ENCODE measurements at places on chromosomes 3 and 15. TPM values are rescaled to one million over a fixed set of nuclear protein-coding genes. Genes with fewer than 3 reads are reported as not detected.

NFKBIZ gene
- total RNA-seq = 198 TPM

FOXB1 gene
- not detected for total RNA-seq

UMPS gene
- total RNA-seq = 15.6 TPM

VPS39 gene
- total RNA-seq = 89.4 TPM

CELSR3 gene
- 1.3 TPM for total RNA-seq

COL6A5 gene
- total RNA-seq = not detected

ARPIN gene
- 35.4 TPM for total RNA-seq

GRCh38 chr15:76056931-76057330, 2.9 kb upstream of the TMEM266 start:
- no peak overlapping the region for H3K4me3 ChIP-seq
- no peak overlapping the region for H3K27ac ChIP-seq

DNA sequence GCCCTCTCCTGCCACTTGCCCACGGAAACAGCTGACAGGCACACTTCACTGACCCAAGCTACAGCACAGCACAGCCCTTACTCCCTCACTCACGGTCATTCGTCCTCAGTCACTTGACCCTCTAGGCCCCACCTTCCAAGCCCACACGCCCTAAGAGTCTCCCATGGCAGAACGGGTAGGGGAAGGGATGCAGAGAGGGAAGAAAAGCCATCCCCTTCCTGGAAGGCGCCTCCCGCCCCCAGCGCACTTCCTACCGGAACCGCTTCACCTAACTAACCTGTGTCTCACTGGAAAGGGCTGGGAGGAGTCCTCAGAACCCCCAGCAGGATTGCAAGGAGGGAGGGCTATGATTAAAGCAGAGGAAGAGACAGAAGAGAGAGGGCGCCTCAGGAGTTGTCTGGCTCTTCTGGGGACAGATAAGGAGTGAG, 22.9 kb downstream of the EPHB3 start:
- no peaks in the 10 kb centered on the region for H3K4me1 ChIP-seq
- no peaks in the 10 kb centered on the region for H3K27me3 ChIP-seq
- peak; percentile 54 for DNase-seq
- no peaks in the 10 kb centered on the region for H3K36me3 ChIP-seq
- H3K27ac ChIP-seq = no peak overlapping the region

- DNase-seq = no peak
- no peaks in the 10 kb centered on the region for H3K4me1 ChIP-seq
- no peaks in the 10 kb centered on the region for H3K36me3 ChIP-seq
Measured at GRCh38 chr15:96177279-96177678, 153.2 kb upstream of the NR2F2 start.

DNA sequence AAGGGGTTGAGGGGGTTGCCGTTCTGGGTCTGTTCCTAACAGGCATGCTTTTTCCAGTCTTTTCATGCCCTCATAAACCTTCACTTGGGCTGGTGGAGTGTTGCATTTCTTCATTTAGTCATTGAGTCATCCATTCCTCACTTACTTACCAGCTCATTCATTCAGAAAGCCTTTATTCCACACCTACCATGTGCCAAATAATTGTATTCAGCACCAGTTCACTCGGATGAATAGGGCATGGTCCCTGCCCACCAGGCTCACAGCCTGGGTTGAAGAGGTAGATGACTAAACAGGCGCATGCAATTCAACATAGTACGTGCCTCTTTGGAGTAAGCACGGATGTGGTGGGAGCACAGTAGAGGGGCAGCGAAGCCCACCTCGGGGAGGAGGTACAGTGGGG, 35.1 kb upstream of the THSD4 start:
- no peak for DNase-seq
- H3K4me1 ChIP-seq = peaks cover 4% of the 10 kb centered on the region
- no peak overlapping the region for H3K4me3 ChIP-seq
- no peaks in the 10 kb centered on the region for H3K36me3 ChIP-seq

- no peak overlapping the region for H3K27ac ChIP-seq
- no peak for DNase-seq
- H3K4me3 ChIP-seq = no peak overlapping the region
- no peaks in the 10 kb centered on the region for H3K27me3 ChIP-seq
- no peaks in the 10 kb centered on the region for H3K4me1 ChIP-seq
Measured at GRCh38 chr3:50251220-50251619, 15.2 kb downstream of the GNAI2 start.

- no peak for DNase-seq
- no peaks in the 10 kb centered on the region for H3K36me3 ChIP-seq
- H3K4me3 ChIP-seq = no peak overlapping the region
Measured at GRCh38 chr15:74505837-74506514, 35.0 kb upstream of the ARID3B start.

DNA sequence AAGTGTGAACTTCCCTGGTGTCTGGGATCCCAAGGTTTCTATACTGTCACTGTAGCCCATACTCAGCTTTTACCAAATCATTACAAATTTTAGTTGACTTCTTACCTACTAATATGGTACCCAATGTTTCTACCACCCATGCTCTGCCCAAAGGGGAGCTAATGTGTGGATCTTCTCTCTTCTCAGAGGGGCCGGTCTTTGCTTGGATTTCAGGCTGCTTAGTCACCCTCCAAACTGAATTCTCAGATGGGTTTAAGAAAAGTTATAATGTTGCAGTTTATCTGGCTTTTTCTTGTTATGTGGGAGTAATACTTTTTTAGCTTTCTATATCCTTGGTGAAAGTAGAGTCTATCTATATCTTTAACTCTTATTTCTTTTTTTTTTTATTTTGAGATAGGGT, 67.1 kb upstream of the AKAP13 start:
- no peak for DNase-seq
- H3K36me3 ChIP-seq = no peaks in the 10 kb centered on the region
- H3K4me1 ChIP-seq = no peaks in the 10 kb centered on the region
- no peaks in the 10 kb centered on the region for H3K27me3 ChIP-seq
- no peak overlapping the region for H3K27ac ChIP-seq

DNA sequence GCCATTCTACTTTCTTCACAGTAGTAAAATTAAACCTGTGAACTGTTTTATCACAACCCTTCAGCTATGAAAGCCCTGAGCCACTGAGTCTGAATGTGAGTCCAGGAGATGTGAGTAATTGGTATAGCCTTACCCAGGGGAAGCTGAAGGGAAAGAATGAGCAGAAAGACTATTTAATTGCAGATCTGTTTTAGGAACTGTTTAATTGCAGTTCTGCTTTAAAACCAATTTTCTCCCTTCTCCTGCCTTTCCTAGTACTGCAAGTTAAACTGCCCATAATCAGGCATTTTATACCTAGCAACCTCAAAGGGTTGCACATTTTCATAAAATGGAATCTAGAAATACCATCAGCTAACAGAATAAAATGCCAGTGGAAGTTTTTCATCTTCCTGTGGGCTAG, 476.7 kb downstream of the OCA2 start:
- no peak overlapping the region for H3K4me3 ChIP-seq
- no peaks in the 10 kb centered on the region for H3K27me3 ChIP-seq
- no peak for DNase-seq
- H3K4me1 ChIP-seq = no peaks in the 10 kb centered on the region
- no peak overlapping the region for H3K27ac ChIP-seq
- H3K36me3 ChIP-seq = no peaks in the 10 kb centered on the region

DNA sequence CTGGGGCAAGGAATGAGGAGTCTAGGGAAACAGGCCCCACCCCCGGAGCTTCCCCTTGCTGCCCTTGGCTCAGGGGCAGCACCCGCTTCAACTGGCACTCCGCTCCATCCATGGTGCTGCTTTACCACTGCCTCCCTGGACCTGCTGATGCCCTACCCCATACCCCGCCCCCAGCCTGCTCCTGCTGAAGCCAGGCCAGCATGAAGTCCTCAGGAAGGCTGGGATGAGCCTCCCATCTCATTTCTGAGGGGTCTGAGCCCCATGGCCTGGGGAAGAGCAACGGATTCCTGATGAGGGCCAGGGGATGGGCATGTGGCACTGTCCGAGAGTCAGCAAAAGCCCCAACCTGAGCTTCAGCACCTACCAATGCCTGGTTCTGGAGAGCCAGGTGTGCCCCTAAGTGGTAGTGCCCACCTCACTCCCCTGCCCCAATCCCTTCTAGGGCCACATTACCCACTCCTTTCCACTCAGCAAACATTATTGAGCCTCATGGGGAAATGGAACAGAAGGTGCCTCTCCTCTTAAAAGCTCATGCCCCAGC, 21.0 kb downstream of the SEC61A1 start:
- no peaks in the 10 kb centered on the region for H3K27me3 ChIP-seq
- H3K27ac ChIP-seq = no peak overlapping the region
- H3K4me1 ChIP-seq = no peaks in the 10 kb centered on the region
- peaks cover 10% of the 10 kb centered on the region for H3K36me3 ChIP-seq
- no peak for DNase-seq

DNA sequence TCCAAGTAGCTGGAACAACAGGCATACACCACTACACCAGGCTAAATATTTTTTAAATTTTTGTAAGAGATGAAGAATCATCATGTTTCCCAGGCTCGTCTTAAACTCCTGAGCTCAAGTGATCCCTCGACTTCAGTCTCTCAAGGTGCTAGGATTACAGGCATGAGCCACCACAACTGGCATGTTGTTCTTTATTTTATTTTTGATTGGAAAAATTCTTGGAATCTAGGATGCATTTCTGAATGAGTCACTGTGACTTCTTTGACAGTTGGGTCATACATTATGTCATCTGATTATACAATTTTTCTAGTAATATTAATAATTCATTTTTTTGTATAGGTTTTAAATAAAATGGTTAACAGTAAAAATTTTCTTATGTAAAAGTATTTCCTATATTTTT, 870.2 kb downstream of the SI start:
- DNase-seq = no peak
- no peaks in the 10 kb centered on the region for H3K27me3 ChIP-seq
- no peak overlapping the region for H3K4me3 ChIP-seq

GRCh38 chr3:12135029-12135657, 23.6 kb downstream of the TIMP4 start:
- no peaks in the 10 kb centered on the region for H3K4me1 ChIP-seq
- no peak overlapping the region for H3K4me3 ChIP-seq
- DNase-seq = peak; percentile 79
- peaks cover 3% of the 10 kb centered on the region for H3K27me3 ChIP-seq

- no peak overlapping the region for H3K27ac ChIP-seq
- no peak overlapping the region for H3K4me3 ChIP-seq
- H3K27me3 ChIP-seq = no peaks in the 10 kb centered on the region
Measured at GRCh38 chr15:68829068-68829467, 8.4 kb upstream of the ANP32A start.

DNA sequence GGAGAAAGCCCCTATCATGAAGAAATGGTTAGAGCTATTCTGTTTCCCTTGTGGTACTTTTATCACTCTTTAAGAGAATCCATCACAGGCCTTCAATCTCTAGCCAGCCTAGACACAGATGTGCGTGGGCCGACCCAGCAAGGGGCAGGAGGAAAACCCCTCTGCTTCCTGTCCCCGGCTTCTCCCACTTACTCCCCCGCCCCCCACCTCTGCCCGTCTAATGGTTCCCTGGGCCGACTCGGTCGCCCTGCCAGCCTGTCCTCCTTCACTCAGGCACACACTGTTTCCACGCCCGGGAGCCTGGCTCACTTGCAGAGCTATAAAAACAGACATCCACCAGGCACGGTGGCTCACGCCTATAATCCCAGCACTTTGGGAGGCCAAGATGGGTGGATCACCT, 58.3 kb upstream of the TFRC start:
- H3K4me1 ChIP-seq = no peaks in the 10 kb centered on the region
- H3K27ac ChIP-seq = no peak overlapping the region
- no peaks in the 10 kb centered on the region for H3K27me3 ChIP-seq
- DNase-seq = no peak
- no peak overlapping the region for H3K4me3 ChIP-seq

- no peak for DNase-seq
- no peak overlapping the region for H3K4me3 ChIP-seq
- H3K27ac ChIP-seq = no peak overlapping the region
- no peaks in the 10 kb centered on the region for H3K4me1 ChIP-seq
Measured at GRCh38 chr3:138786788-138787271, 47.9 kb downstream of the PIK3CB start.

GRCh38 chr15:61530769-61531168, 301.7 kb upstream of the RORA start:
- no peak overlapping the region for H3K4me3 ChIP-seq
- no peaks in the 10 kb centered on the region for H3K36me3 ChIP-seq
- no peak overlapping the region for H3K27ac ChIP-seq
- no peak for DNase-seq
